ENCODE measurements at places on chromosomes 16 and 17.

DNA sequence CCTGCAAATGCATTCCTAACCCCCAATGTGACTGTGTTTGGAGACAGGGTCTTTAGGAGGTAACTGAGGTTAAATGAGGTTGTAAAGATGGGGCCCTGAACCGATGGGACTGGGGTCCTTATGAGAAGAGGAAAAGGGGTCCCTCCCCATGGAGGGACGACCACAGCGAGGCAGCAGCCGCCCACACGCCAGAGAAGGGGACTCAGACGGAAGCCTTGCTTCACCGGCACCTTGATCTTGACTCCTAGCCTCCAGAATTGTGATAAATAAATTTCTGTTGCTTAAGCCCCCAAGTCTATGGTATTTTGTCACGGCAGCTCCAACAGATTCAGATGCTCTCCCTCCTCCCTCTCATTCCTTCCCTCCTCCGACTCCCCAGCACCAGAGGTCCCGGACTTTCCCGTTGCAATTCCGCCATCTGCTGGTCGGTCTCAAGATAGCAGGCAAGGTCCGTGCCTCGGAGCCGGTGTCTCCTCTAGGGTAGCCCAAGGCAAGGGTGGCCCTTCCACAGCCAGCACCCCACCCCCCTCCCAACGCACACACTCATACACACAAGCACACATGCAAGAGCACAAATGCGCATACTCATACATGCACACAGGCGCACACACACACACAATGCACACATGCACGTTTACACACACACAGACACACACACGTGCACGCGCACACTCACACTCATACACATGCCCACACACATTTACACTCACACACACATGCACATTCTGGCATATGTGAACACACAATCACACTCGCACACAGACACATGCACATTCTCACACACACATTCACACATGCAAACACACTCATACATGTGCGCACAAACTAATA, 23.1 kb upstream of the C16orf78 start:
- DNase-seq, result peak; percentile 35

- DNase-seq, result no peak
Measured at GRCh38 chr17:17067257-17067656, 25.0 kb downstream of the MPRIP start.

DNA sequence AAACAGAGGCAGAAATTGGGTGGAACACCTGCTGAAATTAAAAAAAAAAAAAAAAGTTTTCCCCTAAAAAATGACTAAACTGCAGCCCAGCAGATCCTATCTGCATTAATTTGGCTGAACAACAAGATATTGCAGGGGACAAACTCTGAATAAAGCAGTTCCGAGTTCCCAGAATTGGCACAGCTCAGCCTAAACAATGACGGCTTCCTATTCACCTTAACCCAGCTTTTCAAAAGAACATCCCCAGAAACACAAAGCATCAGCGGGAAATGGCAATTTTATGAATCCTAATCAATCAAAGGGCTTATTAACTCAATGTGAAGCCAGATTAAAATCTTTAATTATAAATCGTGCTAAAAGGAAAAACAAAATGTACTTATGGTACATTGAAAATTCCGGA, 497.8 kb upstream of the ZFHX3 start:
- no peak for DNase-seq

DNA sequence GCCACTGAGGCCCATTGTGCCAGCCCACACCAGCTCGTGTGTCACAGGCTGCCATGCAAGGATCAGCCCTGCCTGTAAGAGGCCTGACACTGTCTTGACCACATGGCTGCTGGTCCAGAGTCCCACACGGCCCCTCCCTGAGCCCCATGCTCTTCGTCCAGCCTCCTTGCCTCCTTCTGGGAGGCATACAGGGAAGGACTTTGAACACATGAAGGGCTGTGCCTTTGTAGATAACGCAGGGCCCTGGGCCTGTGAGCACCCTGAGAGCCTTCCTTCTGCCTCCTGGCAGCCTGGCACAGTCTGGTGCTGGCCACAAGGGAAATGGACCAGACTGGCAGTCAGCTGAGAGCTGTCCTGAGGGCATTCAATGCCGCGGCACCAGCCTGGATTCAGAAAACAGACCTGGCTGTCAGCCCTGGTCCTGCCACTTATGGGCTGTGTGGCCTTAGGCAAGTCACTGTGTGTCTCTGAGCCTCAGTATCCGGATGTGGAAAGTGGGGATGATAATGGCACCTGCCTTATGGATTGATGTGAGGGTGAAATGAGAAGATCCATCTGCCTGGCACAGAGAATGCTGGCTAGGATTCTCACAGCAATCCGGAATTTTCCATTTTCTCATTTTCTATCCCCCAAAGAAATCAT, 19.2 kb upstream of the SPNS2 start:
- no peak for DNase-seq

DNA sequence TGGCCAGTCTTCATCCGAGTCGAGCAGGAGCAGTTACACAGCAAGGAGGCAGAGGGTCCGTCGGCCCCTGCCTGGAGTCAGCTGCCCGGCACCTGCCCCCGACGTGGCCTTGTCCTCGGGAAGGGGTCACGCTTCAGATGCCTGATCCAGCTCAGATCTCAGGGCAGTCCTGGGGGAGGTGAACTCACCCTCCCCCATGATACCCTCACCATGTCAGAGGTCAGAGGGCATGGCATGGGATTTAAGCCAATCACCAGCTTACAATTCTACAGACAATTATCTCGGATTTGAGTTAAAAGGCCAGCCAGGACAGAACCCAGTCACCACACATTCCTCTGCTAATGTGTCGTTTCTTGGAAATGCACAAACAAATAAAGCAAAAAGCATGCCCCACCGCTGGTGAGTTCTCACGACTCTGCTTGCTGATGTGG, 211.3 kb downstream of the FOXL1 start:
- no peak for DNase-seq

DNA sequence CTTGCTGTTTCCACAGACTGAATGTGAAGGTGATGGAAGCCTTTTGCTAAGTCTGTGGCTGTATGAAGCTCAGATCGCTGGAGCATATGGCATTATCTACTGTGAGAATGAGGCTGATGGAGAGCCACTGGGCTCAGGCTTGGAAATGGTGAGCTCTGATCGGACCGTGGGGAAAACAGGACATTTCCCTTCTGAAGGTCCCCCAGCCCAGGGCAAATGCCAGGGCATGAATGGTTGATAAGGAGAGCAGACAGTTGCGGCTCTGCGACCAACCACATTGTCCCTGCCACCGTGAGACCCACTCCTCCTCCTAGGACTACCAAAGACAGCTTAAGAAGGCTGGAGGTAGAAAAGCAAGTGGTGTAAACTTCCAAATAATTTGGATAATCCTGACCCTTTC, 4.7 kb upstream of the CUEDC1 start:
- DNase-seq, result no peak

GRCh38 chr17:80006339-80006720, 29.3 kb downstream of the TBC1D16 start:
- no peak for DNase-seq

GRCh38 chr16:66751992-66752322, 548 bp upstream of the DYNC1LI2 start:
- DNase-seq, result no peak
